ENCODE measurements at places on chromosomes 1 and 21.

DNA sequence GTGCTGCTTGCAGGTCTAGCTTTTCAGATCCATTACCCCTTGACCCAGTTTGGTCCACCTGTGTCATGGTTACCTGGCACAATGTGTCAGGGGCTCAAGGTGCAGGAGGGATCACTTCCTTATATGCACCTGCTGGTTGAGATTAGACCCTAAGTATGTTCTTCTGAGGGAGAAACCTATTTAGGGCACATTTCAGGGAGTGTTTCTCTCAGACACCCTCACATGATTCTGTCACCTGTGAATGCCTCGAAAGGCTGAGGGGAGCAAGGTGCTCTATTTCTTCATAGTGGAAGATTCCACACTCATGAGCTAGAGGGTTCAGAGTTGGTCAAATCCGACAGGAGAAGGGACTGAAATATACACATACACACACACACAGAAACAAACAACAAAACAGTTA, 15.5 kb downstream of the HSD3B2 start:
- no peak for DNase-seq

DNA sequence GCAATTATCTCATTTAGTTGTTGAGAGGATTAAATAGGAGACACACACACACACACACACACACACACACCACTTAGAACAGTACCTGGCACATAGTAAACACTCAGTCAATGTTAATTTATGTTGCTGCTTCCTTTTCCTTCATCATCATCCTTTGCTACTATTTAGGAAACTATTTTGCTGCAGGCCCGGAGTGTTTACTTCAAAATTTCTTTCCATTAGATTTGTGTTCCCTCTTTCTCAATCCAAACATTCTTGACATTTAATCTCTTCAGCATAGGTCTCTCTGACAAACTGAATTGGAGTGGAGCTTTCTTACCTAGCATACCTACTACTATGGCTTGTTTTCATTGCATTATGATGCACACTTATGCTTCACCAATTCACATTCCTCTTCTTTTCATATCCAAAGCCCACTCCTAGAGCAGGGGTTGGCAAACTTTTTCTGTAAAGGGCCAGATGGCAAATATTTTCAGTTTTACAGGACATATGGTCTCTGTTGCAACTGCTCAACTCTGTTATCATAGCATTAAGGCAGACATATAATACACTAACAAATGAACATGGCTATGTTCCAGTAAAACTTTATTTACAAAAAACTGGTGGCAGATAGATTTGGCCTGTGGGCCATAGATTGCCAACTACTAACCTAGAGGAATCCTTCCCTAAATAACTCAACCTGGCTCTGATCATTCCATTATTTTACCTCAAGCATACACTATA, 49.5 kb downstream of the SCMH1 start:
- DNase-seq, result no peak

DNA sequence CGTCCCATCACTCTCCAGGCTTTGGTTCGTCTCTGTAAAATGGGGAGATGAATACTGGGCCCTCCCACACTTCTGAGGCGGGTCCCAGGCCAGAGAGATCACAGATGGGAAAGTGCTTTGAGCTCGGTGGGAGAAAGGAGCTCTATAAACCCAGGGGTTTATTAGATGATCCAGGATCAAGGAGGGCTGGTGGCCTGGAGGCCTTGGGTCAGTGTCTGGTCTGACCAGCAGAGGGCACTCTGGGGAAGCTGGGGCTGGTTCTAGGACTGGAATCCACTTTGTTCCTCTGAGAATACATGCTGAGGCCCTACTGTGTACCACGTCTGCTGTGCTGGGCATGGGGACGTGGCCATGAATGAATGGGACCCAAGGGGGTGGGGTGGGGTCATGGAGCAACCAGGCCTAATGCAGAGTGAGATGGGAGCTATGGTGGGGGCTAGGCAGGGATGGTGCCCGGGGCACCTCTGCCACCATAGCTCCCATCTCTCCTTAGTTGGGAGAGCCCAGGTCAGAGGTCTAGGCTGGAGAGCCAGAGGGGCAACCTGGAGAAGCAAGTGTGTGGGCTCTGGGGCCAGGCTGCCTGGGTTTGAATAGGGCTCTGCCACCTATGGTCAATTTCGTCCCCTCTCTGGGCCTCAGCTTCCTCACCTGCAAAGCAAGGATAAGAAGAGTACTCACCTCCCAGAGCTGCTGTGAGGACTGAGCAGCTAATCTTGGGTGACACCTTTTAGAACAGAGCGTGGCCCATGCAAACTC, 9.0 kb upstream of the FAM131C start:
- DNase-seq, result peak; percentile 64

DNA sequence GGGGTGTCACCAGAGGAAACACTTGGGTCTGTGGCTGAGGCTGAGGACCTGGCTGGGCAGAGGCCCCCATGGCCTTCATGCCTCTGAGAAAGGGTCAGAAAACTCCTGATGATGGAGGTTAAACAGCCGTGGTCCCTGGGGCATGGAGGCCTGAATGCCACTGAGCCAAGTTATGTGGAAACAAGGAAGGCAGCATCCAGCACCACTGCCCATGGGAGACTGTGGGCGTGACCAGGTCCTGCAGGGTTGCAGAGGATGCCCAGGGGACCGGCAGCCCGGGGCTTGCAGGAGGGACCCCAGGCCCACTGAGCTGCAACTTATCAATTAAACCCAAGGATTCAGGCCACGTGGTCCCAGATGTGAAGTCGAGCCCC, 18.9 kb upstream of the COL6A2 start:
- no peak for DNase-seq

DNA sequence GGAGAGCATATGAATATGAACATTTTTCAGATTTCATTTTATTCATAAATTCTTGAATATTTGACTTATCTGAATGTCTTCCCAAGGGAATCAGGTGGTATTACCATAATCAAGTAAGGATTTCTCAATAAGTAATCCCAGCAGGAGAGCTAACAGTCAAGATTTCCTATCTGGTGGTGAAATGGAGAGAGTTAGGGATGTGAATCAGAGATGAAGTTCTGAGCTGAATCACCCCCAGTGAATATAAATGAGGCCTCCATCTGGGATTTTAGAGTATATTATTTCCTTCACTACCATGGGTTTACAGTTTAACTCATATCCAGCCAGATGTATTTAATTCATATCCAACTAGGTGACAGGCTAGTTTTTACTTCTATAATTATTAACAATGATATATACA, 61.5 kb upstream of the RGS2 start:
- DNase-seq, result no peak

GRCh38 chr1:158999316-159000069, 10.2 kb upstream of the IFI16 start:
- no peak for DNase-seq

- DNase-seq, result no peak
These were observed 1.8 kb upstream of the OR2M4 start for GRCh38 chr1:248229360-248229908.

DNA sequence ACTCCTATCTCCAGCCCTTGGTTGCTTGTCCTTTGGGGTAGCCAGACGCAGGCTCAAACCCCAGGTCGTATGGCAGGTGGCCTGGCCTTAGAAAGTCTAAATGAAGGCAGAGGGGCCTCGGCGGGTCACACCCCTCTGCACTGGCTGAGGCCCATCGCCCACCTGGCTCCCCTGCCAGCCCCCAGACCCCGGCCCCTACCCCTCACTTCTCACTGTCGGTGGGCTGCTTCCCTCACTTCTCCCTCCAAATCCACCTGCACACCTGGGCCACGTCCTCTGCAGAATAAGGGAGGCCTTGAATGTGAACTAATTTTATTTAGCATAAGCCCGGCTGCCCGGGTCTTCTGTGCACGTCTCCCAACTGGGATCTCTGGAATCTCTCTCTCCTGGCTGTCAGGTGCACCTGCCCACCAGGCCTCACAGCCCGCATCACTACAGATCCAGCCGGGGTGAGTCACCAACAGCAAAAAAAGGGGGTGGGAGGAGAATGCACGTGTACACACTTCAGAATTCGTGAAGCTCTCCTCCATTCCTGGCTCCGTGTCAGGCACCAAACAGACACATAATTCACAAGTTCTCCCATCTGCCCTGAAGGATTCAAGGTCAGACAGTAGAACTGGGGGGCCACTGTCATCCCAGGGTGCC, 107.5 kb upstream of the SIM2 start:
- no peak for DNase-seq

DNA sequence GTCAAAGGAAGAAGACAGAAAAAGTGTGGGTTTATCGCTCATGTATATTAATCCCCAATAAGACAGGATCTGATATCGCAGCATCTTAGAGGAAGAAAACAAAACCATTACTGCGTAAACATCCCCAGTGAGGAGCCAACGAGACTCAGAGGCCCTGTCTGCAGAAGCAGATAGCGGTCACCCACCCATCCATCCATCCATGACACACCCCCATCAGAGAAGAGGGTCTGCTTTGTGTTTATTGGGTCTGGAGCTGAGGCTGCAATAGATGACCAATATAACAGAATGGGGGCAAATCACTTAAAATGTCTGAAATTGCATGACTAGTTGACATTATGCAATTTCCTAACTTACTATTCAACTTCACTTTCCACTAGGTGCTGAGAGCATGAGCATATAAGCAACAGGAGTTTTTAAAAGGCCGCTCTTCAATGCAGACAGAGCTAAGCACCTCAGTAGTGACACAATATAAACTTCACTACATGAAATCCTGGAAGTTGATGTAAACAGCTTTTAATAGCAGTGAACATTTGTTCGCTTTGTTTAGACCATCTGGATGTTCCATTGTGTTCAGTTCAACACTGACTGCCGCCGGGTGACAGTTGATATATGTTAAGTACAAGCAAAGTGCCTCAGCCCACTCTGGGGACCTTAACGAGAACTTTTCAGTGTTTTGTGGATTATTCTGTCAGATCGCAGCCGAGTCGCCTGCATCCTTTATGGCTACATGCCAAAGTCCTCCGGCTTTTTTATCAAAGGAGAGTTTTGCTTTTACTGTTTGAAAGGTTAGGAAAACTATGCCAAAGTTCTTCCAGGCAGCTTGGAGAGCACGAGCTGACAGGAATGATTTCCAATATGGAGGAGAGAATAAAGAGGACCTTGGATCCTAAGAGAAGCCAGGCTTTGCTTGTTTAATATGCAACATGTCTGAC, 167.5 kb downstream of the ZNF281 start:
- no peak for DNase-seq

GRCh38 chr1:93471284-93471683, 23.4 kb downstream of the FNBP1L start:
- no peak for DNase-seq

DNA sequence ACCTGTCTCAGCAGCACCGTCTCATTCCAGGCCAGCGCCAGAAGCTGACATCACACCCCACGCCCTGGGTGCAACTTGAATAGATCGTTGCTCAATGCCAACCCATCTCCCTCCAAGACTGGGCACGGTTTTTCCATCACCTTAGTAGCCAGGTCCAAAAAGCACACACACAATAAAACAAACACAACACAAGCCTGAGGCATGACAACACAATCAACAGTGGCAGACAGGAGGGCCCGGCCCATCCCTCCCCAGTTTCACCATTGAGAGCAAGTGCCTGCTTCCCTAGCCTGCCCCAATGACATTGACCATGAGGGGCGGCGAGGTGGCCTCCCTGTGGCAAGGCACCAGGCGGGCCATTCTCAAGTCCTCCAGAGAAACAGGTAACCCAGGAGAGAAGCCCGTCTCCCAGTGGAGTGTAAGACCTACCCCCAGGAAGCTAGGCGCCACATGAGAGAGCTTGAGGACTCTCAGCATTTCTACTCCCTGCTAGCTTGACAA, 2.7 kb downstream of the IFFO2 start:
- DNase-seq, result no peak

DNA sequence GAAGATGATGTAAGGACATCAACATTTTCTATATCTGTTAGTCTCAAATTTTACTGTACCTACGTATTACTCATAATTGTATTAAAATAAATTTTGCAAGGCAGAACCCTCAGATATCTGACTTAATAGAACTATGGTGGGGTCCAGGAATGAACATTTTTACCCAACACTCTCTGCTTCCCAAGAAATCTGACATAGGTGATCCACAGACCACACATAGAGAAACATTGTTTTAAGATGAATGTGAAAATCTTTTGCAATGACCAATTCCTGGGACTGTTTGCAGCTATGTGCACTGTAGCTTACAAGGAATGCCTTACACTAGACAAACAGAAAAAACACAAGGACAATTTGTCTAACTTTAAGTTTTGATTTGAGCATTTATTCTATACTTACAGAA, 645.6 kb upstream of the ADGRL2 start:
- no peak for DNase-seq

GRCh38 chr1:231583376-231583775, 43.2 kb upstream of the DISC1 start:
- no peak for DNase-seq

DNA sequence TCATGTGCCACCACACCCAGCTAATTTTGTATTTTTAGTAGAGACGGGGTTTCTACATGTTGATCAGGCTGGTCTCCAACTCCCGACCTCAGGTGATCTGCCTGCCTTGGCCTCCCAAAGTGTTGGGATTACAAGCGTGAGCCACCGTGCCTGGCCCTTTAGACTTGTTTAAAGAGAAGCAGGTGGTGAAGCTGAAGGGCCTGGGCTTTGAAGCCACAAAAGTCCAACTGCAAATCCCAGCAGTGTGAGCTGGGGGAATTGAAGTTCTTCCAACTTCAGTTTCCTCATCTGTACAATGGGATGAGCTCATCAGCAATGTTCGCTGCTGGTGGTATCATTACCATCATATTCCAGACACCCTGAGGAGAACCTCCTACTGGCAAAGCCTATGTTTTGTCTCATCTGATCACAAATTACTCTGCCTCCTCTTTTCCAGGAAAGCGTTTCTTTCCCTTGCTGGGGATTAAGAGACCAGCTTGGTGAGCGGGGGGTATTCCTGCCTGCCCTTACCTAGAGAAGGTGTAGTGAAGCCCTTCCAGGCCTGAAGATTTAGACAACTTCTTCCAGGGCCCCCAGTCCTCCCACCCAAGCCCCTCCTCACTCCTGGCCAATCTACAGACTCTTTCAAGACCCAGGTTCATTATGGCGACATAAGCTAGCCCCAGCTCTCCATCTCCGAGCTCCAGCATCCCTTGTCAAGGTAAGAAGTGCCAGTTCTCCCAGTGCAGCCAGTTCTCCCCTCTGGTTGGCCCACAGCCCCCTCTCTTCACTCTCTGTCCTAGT, 2.4 kb upstream of the SHISA4 start:
- no peak for DNase-seq

GRCh38 chr1:231557898-231558707, 29.6 kb downstream of the TSNAX start:
- DNase-seq, result no peak

DNA sequence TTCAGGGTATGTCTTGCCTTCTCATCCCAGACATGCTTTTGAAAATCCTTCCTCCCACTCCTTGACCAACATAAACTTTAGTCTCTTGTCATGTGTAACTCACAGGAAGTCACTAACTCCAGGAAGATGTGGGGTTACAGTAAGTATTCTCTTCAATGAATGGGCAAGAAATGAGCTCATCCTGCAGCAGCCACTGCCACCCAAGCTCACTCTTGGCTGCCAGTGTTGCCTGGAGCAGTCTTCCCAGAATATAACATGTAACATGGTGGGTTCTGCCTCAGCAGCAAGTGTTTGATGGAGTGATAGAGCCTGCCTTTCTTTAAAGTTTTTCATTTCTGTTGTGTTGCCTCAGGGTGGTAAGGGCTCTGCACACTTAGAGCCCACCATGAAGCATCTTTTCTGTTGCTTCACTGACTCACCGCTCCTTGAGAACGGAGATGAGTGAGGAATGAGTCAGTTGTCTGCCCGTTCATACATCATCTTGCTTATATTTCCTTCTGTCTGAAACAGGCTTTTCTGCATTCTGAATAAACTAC, 187.0 kb downstream of the TPR start:
- DNase-seq, result no peak
